ENCODE measurements at places on chromosomes 6 and 20. TPM values are rescaled to one million over a fixed set of nuclear protein-coding genes. Genes with fewer than 3 reads are reported as not detected.

ISM1 gene
- 0.61 TPM for total RNA-seq

- no peak for DNase-seq
Measured at GRCh38 chr6:5626727-5627426, 365.6 kb downstream of the FARS2 start.

DLK2 gene
- total RNA-seq, result 1.1 TPM

- DNase-seq, result no peak
Measured at GRCh38 chr20:50725724-50726005, 5.7 kb upstream of the PARD6B start.

GRCh38 chr6:13946506-13946905 lies 21.8 kb downstream of the RNF182 start:
- no peak for DNase-seq

GRCh38 chr6:103784117-103784516 lies 1075.6 kb downstream of the HACE1 start:
- DNase-seq, result no peak

MMP24 gene
- 0.67 TPM for total RNA-seq

TNNC2 gene
- 3.6 TPM for total RNA-seq

C20orf202 gene
- total RNA-seq, result 0.34 TPM

- DNase-seq, result no peak
Measured at GRCh38 chr6:25629198-25629576, 22.8 kb upstream of the SCGN start.

- DNase-seq, result no peak
Measured at GRCh38 chr6:106724848-106725247, 95.5 kb downstream of the QRSL1 start.

CDC5L gene
- total RNA-seq, result 18.5 TPM

GRCh38 chr6:101453221-101453620 lies 59.7 kb downstream of the GRIK2 start:
- no peak for DNase-seq

DNA sequence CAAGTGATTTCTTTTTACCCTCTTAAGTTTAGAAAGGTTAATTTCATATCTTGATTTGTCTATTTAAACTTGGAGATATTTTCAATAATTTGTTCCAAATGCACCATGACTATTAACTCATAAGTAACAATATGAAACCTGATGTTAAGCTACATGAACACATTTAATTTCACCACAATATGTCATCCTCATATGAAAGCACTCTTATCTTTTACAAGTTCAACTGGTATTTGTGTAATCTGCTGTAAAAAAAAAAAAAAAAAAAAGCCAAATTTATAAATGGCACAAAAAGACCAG lies 110.4 kb downstream of the HFE start:
- no peak for DNase-seq

- no peak for DNase-seq
Measured at GRCh38 chr6:125850361-125850760, 59.6 kb downstream of the NCOA7 start.

DNA sequence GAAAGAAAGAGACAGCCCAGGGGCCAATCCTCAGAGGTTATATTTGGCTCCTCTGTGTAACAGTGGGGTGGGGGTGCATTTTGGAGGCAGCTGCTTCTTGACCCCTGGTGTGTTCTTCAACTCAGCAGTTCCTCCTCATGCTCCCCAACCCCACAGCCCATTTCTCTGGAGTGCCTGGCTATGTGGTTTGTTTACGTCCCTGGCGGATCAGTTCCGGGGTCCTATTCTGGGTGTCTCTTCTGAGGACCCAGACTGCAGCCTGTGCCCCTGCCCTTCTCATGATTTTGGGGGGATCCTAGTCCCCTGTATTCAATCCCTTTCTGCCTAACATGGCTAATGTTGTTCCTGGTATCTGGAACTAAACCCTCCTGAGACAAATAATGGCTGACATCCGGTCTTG lies 70.5 kb upstream of the SULF2 start:
- DNase-seq, result no peak

FERMT1 gene
- 1.1 TPM for total RNA-seq

DNA sequence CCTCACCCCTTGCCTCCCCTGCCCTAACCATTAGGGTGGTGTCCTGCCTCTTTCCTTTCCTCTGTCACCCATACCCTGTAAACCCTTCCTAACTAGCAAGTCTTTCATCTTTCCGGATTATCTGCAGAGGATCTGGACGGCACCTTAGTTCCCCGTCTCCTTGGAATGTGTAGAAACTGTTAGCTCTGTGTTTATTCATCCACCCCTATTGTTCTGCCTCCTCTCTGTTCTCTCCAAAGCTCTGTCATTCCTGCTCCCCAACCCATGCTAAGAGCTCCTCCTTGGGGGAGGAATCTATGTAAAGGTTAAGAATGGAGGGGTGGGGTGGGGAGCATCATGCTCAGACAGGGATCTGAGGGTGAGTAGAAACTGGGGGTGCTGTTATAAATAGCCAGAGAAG lies 39.4 kb upstream of the KCNK5 start:
- no peak for DNase-seq

GRCh38 chr6:14721103-14721758 lies 524.6 kb upstream of the JARID2 start:
- DNase-seq, result no peak

- DNase-seq, result no peak
Measured at GRCh38 chr20:1389703-1390580, 2.9 kb downstream of the FKBP1A start.

GRCh38 chr20:35866418-35867202 lies 87.7 kb downstream of the SCAND1 start:
- DNase-seq, result no peak

RAMACL gene
- total RNA-seq, result 0.91 TPM

DNA sequence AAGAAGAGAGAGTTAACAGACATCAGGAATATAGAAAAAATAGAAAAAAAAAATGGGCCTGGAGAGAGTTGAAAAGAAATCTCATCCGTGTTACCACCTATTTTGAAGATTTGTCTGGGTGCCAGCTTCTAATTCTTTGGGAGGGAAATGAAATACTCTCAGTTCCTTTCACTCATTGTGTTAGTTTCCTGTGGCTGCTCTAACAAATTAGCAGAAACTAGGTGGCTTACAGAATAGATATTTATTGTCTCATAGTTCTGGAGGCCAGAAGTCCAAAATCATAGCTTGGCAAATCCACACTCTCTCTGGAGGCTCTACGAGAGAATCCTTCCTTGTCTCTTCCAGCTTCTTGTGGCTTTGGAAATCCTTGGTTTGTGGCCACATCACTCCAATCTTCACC lies 225.1 kb upstream of the BTBD3 start:
- no peak for DNase-seq

GRCh38 chr20:20363434-20363798 lies 4.5 kb upstream of the INSM1 start:
- no peak for DNase-seq

DNA sequence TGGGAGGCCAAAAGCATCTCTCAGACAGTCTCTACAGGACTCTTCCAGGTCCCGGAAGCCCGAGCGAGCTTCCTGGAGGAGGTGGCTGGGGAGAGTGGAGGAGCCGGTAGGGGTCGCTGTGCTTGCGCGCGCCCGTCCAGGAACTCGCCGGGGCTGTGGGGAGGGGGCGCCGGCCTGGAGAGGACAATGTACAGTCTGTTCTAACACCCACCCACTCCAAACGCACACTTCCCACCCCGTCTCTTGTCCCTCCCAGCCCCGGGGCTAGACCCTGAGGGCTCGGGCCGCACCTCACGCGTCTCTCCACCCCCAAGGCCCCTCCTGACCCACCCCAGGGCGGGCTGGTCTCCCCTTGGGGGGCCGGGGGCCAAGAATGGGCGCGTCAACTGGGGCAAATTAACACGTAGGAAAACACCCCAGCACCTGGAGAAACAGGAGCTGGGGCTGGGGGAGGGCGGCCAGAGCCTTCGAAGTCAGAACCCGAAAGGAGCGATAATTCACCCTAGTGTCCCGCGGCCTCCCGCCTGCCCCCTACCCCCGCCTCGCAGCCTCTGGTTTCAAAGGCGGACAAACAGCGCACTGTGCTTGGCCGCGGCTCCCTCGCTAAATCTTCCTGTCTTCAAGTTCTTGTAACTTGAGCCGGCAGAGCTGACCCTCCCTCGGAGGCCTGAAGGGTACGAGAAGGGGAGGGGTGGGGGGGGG lies 103.2 kb upstream of the FOXP4 start:
- peak; percentile 82 for DNase-seq

GUCA1A gene
- total RNA-seq, result not detected

FAM217A gene
- not detected for total RNA-seq

FOXA2 gene
- 0.24 TPM for total RNA-seq

PGBD1 gene
- 2.1 TPM for total RNA-seq

- no peak for DNase-seq
Measured at GRCh38 chr6:132780770-132781371, 17.6 kb downstream of the SLC18B1 start.

GRCh38 chr6:56490993-56491392 lies 151.7 kb downstream of the DST start:
- DNase-seq, result no peak

GRCh38 chr6:150981095-150981494 lies 115.6 kb downstream of the MTHFD1L start:
- DNase-seq, result no peak

DNA sequence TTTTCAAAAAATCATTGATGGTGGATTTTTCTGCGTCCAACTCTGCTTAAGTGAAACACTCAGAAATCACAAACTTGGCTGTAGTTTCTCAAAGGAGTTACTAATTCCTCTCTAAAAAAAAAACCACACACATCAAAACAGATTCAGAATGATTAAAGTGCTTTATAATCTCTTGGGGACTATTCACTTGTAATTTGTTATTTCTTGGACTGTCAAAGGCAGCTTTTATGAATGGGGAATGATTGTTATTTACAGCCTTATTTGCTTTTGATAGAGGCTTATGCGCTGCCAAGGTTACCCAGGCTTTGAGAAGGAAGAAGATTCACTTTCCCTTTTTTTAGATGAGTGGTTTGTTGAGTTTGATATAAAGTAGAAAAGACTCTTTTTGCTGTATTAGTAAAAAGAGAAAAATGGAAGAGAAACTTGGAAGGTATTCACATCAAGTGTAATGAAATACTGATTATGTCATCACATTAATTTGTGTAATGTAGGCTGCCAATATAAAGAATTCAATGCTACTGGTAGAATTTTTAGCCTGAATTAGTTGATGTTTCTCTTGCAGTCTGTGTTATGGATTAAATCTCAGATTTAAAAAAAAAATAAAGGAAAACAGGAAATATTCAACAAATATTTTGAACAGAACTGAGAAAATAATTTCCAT lies 381.0 kb upstream of the SASH1 start:
- DNase-seq, result no peak

DNA sequence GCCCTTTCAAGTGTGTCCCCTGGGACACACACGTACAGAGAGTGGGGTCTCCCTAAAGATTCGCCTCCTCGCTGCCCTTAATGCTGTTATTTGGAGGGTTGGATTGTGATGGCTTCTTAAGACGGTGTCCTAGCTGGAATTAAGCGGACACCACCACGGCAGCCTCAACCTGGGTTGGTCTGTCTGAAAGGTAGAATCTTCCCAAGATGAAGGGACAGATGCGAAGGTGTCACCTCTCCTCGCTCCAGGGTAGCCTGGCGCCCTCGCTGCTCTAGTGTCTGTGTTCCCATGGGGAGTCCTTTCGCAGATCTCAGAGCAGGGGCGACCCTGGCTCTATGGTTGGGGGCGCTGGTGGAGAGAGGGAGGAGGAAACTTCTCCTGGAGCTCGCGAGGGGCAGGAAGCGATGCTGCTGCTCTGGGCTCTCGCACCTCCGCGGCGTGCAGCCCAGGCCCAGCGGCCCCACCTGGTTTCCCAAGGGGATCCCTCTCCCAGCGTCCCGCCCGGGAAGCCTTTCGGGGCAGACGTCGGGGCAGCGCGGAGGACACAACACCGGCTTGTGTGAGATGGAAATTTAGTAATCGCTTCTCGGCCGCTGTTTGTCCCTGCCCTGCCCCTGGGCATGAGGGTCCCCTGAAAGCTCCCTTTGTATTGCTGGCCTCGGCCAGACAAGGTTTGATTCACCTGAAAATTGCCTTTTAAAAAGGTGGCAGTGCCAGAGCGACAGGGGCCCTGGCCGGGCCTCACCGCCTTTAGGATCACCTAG lies 1.7 kb downstream of the RSPO3 start:
- no peak for DNase-seq

C2 gene
- 11.9 TPM for total RNA-seq

DNA sequence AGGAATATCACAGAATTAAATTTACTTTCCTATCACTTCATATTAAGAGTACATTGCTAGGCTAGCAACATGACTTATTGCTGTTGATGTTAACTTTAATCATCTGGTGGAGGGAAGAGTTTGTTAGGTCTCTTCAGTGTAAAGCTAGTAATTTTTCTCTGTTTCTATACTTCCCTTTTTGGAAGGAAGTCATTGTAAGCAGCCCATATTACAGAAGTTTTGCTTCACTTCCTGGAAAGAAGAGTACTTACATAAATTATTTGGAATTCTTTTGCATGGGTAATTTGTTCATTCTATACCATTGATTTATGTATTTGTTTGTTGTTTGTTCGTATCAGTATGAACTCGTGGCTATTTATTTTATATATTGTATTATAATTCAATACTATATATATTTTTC lies 405.2 kb downstream of the RFPL4B start:
- no peak for DNase-seq

SALL4 gene
- total RNA-seq, result 0.27 TPM

DNA sequence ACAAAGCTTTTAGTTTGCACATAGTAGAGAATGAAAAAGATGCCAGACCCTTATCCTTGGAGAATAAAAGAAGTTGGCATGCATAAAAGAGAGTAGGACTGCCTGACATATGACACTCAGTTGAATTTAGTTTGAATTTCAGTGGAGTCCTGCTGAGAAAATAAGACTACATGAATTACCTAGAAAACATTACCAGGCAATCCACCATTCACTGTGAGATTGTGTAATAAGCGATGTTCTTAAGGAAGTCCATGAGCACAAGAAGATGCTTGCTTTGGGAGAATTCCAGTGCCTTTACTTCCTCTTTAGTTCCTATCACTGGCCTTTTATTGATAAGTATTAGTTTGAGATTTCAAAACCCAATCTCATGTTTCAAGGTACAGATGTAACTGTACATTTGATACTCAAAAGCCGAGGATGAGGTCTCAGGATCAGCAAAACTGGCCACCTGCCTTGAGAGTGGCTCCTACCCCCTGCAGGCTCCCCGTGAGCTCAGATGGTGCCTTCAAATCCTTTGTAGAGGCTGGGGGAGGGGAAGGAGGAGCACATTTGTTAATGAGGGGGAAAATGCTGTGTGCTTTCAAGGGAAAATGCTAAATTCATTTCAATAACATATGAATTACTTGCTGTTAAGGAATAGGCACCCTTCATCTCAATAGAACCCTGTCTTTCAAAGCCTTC lies 11.2 kb upstream of the UNC93A start:
- DNase-seq, result no peak

GRCh38 chr20:20894753-20895152 lies 182.3 kb upstream of the RALGAPA2 start:
- no peak for DNase-seq

STMN3 gene
- 91.1 TPM for total RNA-seq
